ENCODE measurements at places on chromosomes 5 and 9. TPM values are rescaled to one million over a fixed set of nuclear protein-coding genes. Genes with fewer than 3 reads are reported as not detected.

DNA sequence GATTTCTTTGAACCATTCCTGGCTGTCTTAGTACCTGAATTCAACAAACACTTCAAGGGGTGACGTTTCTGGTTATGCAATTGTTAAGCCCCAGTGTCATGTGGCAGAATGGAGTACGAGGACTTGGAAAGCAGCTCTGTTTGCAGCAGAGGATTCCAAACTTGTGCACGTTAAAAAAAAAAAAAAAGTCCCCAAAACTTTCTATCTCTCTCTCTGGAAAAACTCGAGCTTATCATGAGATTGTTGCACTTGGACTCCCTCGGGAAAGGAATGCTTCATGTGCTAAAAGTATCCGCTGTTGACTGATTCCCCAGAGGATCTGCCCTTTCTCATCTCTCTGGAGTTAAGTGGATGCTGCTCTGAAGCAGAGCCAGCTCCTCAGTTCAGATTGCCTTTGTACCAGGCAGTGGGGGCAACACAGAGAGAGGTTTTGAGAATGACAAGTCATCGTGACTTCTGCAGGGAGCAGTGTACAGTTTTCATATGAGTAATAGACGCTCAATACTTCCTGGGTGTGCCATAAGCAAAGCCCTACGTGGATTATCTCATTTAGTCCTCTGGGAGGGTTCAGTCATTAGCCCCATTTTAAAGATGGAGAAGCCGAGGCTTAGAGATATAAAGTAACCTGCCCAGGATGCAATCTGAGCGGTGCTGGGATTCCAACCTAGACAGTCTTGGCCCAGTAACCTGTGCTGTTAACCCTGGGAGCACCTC is 28.1 kb downstream of the TMOD1 start:
- DNase-seq: no peak

DNA sequence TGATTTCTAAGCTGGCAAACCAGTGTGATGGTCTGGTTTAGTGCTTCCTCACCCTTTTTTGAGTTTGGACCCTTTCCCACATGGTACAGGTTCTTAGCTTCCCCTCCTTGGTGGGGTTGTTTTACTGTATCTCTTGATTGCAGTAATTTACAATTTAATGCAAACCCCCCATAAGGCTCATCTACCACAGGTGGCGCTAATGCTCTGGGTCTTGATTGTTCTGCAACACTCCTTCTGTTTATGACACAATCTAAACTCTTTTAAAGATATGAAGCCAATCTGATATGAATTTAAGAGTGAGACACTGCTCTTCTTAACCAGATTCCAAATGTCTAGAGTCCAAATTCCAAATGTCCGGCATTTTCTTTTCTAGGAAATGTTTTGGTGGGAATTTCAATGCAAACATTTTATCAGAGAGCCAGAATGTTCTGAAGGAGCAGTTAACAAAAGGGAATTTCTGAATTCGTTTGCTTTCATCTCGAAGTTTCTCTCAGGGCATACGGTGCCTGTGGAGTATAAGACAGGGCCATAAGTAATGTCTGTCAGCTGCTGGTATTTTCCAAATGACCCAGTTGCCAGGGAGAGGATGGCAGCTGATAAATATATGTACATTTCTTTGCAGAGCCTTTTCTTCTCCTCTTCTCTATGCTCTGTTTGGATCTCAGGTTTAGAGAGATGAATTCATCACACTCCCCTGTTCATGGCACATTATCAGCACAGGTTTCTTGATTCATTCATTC is 246.8 kb downstream of the ARHGAP26 start:
- peak; percentile 75 for DNase-seq

GRCh38 chr5:179115845-179116524 is 55.8 kb downstream of the ZNF354C start:
- DNase-seq: no peak

DNA sequence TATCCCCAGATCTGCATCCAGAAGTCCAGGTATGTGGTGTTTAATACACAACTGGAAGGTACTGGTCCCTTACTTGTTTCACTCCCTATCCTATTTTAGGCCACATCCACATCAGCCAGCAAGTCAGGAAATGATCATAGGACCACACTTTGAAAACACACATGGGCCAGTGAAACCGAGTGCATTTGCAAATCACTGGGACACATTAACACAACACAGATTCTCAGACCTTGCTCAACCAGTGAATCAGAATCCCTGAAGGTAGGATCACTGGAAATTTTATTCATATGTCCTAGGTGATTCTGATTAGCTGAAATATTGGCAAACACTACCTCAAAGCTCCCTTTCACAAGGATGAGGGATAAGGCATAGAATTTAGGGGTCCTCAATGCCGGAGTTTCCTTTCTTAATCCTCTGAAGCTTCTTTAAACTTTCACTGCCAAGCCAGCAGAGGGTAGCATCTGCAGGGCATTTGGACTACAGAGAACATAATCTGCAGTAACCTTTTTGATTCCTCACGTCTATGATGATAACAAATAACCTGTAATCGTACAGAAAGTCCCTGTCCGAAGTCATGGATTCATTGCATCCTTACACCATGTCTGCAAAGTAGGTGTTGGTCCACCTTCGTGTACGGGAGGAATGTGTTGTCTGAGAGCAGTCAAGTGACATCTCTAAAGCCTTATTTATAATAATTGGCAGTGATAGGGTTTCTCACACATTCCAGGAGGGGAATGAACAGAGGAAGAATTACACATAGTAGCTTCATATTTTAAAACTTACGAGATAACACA is 11.0 kb upstream of the ABLIM3 start:
- peak; percentile 69 for DNase-seq

Gene OR1Q1
- total RNA-seq: not detected
